ENCODE measurements at places on chromosomes 1 and 21.

GRCh38 chr1:165381745-165382505 lies 25.4 kb upstream of the LMX1A start:
- no peak for DNase-seq

DNA sequence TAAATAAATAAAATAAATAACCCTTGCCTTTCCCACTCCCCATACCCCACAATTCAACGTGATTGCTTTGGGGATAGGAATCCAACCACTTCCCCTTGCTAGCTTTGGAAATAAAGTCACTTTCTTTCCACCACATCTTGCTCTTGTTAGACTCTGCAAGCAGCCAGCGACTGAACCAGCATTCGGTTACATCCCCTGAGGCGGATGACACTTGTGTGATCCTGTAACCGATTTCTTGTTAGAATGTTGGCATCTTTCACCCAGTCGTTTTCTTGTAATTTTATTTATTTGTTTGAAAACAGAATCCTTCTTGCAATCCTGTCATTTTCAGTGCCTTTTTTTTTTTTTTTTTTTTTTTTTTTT lies 1.6 kb upstream of the IFNGR2 start:
- no peak for DNase-seq

GRCh38 chr1:37498872-37499617 lies 15.5 kb downstream of the MEAF6 start:
- peak; percentile 48 for DNase-seq

DNA sequence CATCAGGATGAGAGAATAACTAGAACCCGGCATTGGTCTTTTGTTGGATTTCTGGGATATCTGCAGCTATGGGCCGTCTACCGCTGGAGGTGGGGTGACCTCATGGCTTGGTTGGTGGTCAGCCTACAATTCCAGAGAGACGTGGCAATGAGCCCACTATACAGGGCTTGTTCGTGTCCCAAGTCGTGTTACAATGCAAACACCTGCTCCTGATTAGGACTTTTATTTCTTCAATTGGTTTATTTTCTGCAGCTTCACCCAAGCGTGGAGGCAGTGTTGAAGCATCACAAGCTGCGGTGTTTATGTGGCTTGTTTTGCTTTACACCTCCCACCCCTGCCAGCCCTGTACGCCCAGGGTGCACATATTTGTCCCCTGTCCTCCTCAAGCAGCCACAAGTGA lies 211.7 kb upstream of the TMEM51 start:
- DNase-seq, result no peak

DNA sequence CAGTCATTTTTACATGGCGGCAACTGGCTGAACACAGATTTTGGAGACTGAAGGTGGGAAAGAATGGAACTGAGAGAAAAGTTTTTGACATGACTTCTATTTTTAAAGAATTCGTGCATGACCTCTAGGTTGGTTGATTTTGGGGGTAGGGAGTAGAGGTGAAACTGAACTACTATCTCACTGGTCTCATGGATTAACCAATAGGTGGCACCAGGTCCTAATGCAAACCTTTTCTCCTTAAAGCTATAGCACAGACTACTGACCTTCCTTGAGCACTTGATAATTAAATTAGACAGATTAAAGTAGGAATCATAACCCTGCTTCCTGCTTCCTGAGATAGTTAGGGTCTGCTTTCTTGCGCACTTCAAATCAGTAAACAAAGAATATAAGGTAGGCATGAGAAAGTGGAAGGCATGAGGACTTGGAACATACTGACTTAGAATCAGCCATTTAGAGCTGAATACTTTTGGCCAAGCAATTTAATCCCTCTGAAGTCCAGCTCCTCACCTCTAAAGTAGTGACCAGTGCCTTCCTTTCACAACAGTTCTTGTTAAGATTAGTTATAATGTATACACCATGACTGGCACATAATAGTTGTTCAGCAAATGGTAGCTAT lies 206.0 kb downstream of the CENPF start:
- no peak for DNase-seq

DNA sequence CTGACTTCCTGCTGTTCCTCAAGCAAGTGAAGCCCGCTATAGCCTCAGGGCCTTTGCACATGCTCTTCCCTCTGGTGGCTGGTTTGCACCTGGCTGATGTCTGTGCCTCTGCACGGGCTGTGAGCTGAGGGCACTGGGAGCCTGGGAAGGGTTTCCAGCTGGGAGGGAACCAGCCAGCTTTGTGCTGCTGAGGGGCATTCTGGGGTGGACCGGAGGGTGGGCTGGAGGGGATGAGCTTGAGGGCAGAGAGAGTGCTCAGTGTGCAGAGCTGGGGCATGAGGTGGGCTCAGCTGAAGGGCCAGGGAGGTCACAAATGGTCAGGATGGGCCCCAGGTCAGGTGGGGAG lies 305.7 kb downstream of the MATN1 start:
- DNase-seq, result no peak

- no peak for DNase-seq
Measured at GRCh38 chr1:100941580-100942216, 45.8 kb downstream of the SLC30A7 start.

DNA sequence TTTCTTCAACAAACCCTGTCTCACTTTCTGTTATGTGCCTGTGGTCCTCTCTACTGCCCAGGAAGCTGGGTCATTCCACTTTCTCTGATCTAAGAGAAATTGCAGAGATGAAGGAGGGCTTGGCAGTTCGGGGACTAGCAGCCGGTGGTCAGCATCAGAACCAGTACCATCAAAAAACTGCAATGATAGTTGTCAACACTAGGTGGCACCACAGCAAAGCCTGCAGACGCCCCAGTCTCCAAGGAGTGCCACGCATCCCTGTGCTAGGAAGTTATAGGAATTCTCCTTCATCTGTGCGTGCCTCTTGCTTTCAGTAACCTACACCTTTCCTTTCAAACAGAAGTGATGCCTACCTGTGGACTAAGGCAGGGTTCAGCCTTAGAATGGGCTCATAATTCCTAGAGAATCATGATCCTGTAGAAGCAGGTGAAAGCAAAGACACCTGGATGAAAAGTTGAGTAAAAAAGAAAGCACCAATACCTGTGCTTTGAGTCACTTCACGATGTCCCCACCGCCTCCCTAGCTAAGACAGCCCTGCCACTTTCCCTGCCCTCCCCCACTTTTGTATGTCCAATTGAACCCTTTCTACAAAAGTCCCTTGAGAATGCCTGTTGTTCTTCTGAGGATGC lies 129.2 kb downstream of the ADAMTS1 start:
- DNase-seq, result peak; percentile 18

DNA sequence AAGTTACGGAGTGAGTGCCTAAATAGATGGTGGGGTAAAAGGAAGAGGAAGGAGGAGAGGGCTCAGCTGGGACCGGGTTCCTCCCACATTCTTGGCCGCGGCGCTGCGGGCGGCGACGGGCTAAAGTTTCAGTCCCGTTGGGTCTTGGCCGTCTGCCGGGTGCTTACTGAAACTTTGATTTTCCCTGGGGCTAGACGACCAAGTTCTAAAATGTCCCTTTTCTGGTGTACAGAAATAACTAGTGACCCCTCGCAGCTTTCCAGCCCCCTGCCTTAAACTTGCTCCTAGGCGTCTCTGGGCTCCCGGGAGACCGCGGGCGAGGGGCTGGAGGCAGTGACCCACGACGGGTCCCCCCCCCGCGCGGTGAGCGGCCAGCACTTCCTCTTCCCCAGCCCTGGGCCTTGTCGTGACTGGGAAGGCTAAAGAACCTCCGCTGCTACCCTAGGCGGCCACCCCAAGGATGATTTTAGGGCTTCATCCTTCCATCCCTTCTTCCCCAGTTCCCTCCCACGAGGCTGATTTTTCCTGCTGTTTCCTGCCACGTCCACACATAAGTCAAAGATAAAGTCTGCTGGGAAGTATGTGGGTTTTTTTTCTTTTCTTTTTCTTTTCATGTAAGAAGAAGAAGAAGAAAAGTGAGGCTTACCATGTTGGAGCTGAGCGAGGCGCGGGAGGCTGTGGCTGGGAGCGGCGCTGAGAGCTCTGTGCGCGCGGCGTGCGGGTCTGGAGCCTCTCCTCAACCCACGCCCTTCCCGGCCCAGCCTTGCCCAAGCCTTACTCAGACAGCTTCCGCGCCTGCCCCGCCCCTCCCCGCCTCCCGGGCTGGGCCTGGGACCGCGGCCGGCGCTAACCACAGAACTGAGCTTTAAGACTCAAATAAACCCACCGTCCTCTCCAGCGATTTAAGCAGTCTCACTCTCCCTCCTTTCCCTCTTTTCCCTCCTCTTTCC lies at the start of gene S100A11:
S100A11 (minus strand) TSS at position 738 of the 950 bp plus-strand sequence; CDS start at position 649, 89 bp downstream.
- DNase-seq, result peak; percentile 48

GRCh38 chr1:201270616-201271390 lies 12.5 kb upstream of the PKP1 start:
- no peak for DNase-seq

DNA sequence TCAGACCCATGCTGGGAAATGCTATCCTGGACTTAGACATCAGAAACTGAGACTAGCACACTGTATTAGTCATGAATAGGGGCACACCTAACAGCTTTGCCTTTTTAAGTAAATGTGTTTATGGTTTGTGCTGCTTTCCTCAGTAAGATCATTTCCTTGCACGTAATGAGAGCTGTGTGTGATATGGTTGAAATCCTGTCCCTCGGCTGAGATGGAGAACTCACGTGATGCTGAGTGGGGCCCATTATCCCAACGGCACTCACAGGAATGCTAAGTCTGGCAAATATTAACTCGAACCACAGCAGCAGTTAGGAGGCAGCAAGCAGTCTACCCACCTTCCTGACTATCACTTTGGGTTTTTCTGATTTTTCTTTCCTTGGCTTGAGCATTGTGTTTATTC lies 38.2 kb downstream of the BCL9 start:
- no peak for DNase-seq

- no peak for DNase-seq
Measured at GRCh38 chr1:57546549-57547330, 122.9 kb upstream of the DAB1 start.

DNA sequence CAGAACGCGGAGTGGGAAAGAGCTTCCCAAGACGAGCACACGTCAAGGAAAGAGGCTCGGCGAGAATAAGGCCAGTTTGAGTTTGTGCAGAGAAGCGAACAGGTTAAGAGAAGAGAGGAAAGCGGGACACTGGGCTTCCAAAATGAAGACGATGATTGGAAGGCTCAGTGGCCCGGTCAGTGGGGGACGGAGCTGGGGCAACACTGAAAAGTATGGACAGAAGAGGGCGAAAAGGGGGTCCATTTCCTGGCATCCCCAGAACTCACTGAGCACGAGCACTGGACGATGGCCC lies 258 bp downstream of the CCT3 start:
- DNase-seq, result no peak

- DNase-seq, result no peak
Measured at GRCh38 chr1:246592695-246593094, 26.4 kb downstream of the CNST start.

DNA sequence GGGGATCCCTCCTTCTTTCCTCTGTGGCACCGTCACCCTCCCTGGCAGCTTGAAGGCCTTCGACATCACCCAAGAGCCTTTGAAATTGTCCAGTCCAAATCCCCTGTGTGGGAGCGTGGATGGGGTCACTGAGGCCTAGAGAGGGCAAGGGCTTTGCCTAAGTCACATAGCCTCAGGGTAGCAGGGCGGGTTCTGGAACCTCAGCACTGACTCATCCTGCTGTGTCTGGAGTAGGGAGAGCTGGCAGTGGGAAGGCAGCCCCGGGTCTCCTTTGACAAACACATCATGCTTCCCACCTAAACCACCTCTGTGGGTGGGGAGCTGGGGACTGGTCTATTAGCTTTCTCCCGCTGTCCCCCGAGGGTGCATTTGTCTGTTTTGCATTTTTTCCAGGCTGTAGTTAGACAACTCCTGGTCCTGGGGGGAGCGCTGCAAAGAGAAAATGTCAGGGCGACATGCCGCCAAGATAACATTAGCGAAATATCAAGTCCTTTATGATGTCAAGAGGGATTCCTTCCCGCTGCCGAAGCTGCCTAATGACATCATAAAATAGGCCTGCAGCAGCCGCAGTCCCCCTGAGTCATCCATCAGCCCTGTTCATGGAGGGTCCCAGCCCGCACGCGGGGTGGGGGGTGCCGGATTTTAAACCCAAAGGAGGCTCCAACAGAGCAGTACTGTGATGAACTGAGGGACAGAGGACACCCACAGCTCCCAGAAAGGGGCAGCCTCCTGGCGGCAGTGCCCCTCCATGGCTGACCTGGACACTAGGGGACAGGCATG lies 77.0 kb upstream of the POU3F1 start:
- no peak for DNase-seq

DNA sequence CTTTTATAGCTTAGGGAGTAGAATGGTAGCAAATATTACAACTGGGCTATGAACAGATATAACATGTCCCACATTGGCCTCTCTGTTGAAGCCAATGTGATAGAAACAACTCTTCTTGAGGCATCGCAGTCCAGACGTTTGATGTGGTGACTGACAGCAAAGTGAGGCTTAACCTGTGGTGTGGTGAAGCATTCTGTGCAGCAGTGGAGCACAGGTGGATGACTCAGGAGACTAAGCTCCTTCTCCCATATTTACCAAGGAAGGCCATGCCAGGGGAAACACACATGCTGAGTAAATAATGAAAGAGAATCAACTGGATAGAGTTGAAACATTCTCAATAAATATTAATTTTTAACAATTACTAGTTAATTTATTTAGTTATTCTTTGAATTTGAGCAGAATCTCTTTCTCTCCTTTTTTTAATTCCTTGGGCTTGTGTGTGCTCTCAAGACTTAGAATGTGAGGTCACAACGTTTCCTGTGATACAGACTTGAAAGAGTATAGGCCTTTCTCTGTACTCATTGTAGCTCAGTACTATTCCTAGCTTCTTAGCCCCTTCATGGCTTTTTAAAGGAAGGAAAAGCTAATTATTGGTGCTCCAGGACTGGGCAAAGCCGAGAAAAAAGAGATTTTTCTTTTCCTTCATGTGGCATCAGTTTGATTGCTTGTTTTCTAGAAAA lies 17.6 kb downstream of the CRB1 start:
- DNase-seq, result no peak

GRCh38 chr21:45542242-45542666 lies at the start of gene SLC19A1:
Gene SLC19A1 (minus strand): TSS chr21:45542440. CDS start chr21:45537959, 4,481 bp downstream.
- DNase-seq, result peak; percentile 56

GRCh38 chr1:226082959-226083301 lies 20.4 kb downstream of the H3-3A start:
- no peak for DNase-seq

GRCh38 chr1:20996554-20996953 lies 180.1 kb downstream of the EIF4G3 start:
- no peak for DNase-seq

GRCh38 chr1:244313346-244313745 lies 138.4 kb downstream of the ADSS2 start:
- DNase-seq, result no peak

- DNase-seq, result peak; percentile 75
Measured at GRCh38 chr1:110780600-110781484, 92.1 kb upstream of the CD53 start.

DNA sequence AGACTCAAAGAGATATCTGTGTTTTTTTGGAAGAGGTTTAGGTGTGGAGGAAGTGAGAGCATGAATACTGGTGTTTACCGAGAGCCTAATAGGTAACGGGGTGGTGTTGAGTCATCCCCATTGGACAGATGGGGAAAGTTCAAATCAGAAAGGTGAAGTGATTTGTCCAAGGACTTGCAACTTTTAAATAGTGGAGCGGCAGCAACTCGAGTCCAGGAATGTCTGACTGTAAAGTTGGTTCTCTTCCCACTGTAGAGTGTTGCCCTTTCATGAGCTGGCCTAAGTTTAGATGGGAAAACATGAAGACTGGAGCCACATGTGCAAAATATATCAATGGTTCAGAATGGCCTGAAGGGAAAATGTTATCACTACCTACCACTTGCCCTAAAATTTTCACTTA lies 125.7 kb downstream of the LYPLAL1 start:
- no peak for DNase-seq
